Activated T-helper 2 cell treated with anti-CD3 and anti-CD28 coated beads, Interferon-gamma antibody, Interleukin-2, Interleukin-4, amounts not matched to agents 10 μg/mL and 5 μg/mL and 100 μg/mL, durations not matched to agents 14 hours and 24 hours and 36 hours (primary cell): ENCODE measurements at places on chromosomes 6 and 20. TPM values are rescaled to one million over a fixed set of nuclear protein-coding genes. Genes with fewer than 3 reads are reported as not detected.

SNAP25 gene
- total RNA-seq = 14.2 and 15.2 TPM in 2 replicates

CALHM5 gene
- total RNA-seq = not detected in 2 replicates

CDKAL1 gene
- total RNA-seq = 30.5 and 31.2 TPM in 2 replicates

C6orf163 gene
- total RNA-seq = 1.1 TPM in 2 replicates

HFE gene
- 0.32 and 0.39 TPM in 2 replicates for total RNA-seq

PAK5 gene
- not detected in 2 replicates for total RNA-seq

GRIK2 gene
- not detected in 2 replicates for total RNA-seq

HLA-DMB gene
- 1.3 and 1.4 TPM in 2 replicates for total RNA-seq

BMP7 gene
- not detected in 2 replicates for total RNA-seq

CCN5 gene
- total RNA-seq = not detected in 2 replicates
